Activated naive CD8-positive, alpha-beta T cell treated with anti-CD3 and anti-CD28 coated beads, Interleukin-2, amount 10 ng/mL, durations not matched to agents 7 days and 5 days (primary cell): ENCODE measurements at places on chromosomes 1 and 21.

DNA sequence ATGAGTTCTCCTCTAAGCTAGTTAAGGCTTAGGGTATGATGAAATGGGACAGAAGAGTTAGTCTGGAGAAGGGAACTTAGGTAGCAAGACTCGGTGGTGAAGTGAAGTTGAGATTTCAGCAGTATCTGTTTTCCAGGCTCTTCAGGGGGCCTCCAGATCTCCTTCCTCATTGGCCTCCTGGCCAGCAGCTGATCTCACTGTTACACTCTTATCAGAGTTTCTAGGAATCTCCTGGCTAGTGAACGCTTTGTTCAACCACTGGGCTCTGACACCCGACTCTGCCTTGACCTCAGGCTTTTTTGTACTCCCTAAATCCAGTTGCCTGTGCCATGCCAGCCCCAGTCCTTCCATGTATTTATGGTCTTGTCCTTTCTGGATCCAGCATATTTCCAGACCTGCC is 311.0 kb downstream of the ASTN1 start:
- DNase-seq: no peak

- DNase-seq: peak; percentile 85
These were observed 29.9 kb upstream of the RPTN start for GRCh38 chr1:152188673-152189591.

DNA sequence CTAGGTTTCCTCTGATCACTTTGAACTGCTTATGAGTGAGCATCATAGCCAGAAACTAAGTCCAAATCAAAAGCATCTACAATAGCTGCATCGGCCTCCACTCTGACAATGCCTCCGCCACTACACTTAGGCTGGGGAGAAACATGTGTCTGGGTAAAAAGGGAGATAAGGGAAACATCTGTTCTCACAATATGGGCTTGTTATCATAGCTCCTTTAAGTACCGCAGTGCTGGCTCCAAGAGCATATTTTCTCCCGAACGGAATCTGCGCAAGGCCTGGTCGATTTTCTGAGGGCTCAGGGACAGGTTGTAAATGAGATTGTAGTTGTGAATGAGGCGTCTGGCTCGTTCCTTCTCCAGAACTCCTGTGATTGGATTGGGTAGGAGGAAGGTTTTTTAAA is 63.9 kb upstream of the CYP2J2 start:
- no peak for DNase-seq

DNA sequence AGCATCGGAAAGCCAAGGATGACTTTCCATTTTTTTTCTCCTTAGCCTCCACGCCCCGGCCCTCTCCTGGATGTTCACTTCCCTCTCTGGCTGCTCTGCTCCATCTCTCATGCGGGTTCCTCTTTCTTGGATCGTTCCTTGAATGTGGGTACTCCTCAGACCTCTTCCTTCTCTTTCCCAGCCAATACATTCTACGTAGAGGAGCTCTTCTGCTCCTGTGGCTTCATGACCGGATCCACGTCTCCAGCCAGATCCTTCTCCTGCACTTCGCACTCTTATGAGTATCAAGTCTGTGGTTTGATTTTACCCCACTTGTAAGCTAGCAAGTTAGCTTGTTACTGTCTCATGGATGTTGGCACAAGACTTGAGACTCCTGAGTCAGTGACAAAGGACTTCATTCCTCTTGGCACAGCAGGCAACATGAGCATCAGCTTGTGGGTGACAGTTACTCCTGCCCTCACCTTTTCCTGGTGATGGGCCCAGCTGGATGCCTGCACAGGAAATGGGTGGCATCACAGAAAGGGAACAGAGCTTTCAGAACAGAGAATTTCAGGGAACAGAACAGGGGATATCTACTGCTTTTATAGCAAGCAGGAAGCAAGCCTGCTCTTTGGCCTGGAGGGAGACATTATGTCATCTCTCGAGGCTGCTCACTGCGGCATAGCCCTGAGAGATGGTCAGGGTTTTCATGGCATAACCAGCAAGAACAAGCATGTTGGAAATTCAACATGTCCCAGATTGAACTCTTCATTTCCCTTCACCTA is 100.1 kb upstream of the KIF26B start:
- no peak for DNase-seq

- no peak for DNase-seq
These were observed 58.7 kb upstream of the ZC3H12A start for GRCh38 chr1:37415611-37416244.
